NCI-H1436 treated with DMSO at 0.1 percent for 48 hours (cell line): ENCODE measurements at places on chromosomes 16 and 17.
A peak's percentile ranks its signal among the peaks of the same experiment; 100 is the strongest.

GRCh38 chr17:37831492-37831891 is 86.6 kb upstream of the HNF1B start:
- DNase-seq = no peak

DNA sequence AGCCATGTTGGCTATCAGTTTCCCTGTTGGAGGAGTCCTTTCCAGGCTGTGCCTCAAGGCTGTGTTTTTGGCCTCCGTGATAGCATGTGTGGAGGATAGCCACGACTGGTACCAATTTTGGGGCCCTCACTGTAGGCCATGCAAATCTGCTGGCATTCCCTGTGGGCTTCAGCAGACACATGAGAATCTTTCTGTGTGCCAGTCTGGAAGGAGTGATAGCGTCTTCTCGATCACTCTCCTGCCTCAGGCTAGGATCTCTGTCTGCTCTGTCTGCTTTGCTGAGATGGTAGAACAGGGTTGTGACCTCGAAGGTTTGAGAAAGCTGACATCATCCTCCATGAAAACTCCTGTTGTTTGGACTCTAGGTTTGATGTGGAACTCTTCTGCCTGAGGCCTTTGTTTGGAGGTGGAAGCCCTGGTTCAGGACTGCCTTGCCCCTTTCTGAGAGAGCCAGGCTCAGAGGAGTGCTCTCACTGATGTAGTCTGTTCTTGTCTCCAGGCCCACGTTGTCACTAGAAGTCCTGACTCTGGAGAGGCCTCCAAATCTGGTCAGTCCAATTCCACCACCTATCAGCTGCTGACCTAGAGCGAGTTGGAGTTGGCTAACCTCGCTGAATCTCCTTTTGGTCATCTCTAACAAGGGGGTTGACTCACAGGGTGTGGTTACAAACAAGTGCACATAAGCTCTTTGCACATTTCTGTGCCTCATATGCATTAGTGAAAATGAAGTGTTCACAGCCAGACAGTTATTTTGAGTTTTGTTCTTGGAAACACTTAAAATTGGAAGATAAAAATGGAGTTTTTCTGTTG is 12.1 kb upstream of the EDC4 start:
- no peak for DNase-seq

DNA sequence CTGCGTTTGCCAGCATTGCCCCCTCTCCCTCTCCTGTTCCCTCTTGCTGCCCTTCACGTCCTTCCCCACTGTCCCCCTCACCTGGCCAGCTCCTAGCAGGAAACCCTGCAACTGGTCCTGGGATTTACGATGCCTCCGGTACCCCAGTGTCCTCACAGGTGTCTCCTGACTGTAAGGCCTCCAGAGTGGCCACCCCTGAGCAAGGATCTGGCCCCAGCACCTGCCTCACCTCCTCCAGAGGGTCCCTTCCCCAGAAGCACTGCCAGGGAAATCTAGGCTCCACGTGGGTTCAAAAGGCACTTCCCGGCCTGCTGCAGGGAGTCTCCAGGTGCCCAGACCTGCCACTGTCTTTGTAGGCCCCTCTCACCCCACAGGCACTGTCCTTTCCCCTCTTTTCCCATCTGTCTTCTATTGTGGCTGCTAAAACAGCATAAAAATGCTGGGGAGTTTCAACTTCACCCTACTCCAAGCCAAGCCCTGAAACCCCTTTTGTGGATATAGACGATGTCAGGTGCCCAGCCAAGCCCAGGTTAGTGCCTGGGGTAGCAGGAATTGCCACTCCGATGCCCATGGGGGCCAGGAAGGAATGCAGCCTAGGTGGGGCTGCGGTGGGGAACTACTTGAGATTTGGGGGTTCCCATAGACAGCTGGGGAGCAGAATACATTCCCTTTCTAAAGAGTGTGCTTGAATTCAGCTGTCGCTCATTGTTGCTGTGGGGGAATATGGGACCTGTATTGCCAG is 25.7 kb downstream of the RAB11FIP4 start:
- no peak for DNase-seq

DNA sequence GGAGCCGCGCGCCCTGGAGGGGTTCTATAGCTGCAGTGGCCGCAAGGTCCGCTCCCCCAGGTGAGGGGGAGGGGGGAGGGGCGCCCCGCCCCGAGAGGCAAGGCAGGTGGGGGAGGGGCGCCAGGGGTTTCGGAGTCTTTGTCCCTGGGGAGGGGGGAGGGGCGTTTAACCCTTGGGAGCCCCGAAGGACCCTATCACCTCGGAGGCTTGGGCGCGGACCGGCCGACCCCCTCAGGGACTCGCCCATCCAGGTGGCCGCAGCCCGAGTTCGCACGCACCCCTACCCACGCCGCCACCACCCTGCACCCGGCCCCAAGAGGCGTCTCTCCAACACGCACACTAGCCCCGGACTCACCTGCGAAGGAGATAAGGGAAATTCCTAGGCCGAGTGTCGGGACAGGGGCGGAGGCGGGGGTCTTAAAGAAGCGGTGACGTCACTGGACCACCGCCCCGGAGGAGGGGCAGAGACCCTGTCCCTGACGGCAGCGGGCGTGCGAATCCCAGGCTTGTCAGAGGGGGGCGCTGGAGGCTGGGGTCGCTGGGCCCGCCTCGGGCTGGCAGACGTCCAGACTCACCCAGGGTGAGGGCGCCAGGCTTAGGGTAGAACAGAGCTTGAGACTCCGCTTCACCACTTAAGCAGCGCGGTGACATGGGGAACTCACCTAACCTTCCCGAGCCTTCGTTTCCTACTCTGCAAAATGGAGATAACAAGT is at the start of gene CLDN6:
CLDN6 (minus strand) TSS at position 390 of the 713 bp plus-strand sequence. CDS start 2,162 bp downstream, outside the sequence.
- no peak for DNase-seq

DNA sequence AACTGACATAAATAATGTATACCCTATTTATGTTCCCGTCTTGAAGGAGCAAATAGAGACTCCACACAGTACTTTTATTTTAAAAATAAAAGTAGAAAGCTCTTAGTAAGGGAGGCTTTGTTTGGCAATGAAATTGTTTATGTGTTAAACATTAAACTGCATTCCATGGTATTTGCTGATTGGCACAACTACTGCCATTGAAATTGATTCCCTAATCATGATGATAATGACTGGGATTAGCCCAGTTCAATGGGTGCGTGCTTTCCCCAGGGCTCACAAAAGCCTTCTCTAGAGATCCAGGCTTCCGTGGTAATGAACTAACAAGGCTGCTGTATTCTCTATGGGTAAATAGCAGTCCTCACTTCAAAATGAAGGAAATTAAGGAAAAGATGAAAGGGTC is 67.5 kb downstream of the GPRC5B start:
- no peak for DNase-seq

GRCh38 chr16:57360321-57360935 is 1.8 kb downstream of the CCL22 start:
- no peak for DNase-seq

GRCh38 chr17:48054238-48055185 is 6.4 kb downstream of the NFE2L1 start:
- DNase-seq = peak; percentile 98

DNA sequence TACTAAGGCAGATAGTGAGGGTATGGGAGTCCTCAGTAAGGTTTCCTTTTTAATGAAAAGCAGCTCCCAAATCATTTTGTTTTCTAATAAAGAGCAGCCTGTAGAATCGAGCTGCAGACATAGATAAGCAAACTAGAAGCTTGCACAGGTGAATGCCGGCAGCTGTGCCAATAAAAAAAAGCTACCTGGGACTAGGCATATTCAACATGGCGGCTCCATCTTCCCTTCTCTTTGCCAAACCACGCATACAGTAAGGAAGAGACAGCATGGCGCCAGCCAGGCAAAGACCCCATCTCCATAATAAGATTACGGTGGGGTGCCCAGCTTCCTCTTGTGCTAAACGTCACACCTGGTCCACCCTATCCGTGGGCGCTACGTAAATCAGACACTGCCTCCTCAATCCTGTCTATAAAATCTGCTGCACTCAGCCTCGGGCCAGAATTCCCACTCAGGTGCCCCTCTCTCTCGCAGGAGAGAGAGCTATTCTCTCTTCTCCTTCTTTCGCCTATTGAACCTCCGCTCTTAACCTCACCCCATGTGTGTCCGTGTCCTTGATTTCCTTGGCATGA is 92.7 kb upstream of the FA2H start:
- DNase-seq = no peak
